Inflammatory macrophage (primary cell): ENCODE measurements at places on chromosomes 1 and 21.
A peak's percentile ranks its signal among the peaks of the same experiment; 100 is the strongest.

GRCh38 chr1:209367061-209367772 lies 216.3 kb upstream of the CAMK1G start:
- no peak for DNase-seq

DNA sequence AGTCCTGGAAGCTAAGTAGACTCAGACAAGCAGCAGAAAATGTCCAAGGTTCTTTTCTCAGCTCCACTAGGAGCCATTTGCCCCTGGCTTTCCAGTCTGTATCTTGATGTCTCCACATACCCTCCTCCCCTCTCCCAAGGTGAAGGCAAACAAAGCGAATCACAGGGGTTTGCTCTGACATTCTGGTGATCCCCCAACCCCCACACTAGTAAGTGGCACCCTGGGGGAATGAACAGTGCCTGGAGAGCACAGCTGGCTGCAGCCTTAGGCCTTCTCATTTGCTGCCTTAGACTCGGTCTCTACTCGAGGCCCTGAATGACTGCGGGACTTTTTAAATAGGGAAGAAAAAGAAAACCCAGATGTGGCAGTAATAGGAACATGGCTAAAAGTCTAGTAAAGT lies 15.3 kb downstream of the ERI3 start:
- DNase-seq: no peak

DNA sequence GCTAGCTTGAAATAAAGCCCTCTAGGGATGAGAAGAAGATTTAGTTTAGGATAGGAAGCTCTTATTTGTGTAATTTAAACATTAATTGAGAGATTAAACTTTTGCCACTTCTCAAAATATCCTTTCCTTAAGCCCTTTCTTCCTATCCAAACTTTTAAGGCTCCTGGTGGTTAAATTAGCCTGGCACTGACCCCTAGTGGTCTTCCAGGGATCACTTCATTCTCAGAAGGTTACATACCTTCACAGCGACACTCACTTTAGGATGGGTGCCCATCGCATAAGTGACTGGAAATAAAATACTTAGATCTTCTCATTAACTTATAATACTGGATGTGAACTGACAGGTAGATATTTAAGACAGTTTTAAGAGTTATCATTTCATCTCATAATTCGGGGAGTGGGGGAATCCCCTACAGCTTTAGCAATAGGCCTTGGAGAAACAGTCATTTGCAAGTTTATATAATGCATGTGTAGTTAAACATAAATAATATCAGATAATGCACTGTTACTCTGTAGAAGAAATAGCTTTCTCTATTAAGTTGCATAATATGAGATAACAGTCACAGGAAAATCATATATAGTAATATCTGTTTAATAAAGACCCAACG lies 7.4 kb downstream of the LHX9 start:
- DNase-seq: peak; percentile 64

DNA sequence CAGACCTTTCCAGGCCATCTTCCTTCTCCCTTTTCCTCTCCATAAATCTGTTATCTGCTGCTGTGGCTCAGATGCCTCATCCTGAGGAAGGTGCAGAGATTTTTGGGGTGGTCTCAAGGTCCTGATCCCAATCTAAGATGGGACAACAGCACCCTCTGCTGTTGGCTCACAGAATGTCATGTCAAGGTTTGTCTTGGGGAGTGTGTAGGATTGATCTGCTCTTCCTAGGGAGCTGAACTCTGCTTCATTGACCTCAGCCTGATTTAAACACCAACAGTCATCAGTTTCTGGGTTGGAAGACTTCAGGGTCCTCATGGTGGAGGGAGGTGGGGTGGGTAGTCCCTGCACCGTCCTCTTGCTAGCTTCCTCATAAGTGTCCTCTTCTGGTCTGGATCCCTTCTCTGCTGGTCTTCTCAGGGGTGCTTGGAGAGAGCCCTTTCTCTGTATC lies 62.8 kb upstream of the LAX1 start:
- peak; percentile 44 for DNase-seq

- peak; percentile 21 for DNase-seq
Measured at GRCh38 chr1:3695326-3696217, 43.3 kb downstream of the TP73 start.

- DNase-seq: peak; percentile 92
Measured at GRCh38 chr1:36203554-36204346, 20.5 kb upstream of the THRAP3 start.

- no peak for DNase-seq
Measured at GRCh38 chr1:85224295-85224694, 23.5 kb upstream of the SYDE2 start.

DNA sequence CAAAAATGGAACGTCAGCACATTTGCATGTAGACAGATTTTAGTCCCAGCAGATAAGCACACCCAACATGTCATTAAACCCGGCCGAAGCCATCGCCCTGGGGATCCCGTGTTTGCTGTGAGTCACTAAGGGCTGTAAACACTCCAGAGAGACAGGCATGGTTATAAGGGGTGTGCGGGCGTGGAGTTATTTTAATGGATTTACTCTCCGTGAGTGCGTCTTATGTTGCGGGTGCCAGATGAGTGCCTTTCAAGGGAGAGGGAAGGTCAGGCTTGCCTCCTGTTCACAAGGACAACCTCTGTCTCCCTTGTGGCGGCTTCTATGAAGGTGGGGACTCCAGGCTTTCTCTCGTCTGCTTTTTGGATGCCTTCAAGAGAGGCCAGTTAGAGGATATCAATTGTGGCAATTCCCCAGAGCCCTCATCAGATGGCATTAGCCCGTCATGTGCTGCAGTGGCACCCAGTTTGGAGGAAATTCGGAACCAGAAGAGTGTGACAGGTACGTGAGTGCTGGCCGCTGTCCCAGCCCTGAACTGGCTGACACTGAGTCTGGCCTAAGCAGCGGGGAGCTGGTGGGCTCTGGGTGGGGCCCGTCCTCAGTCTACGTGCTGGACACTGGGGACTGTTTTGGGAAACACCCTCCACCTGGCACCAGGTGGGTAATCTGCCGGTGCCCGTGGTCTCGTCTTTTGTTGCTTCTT lies 223.8 kb upstream of the TMEM51 start:
- no peak for DNase-seq

DNA sequence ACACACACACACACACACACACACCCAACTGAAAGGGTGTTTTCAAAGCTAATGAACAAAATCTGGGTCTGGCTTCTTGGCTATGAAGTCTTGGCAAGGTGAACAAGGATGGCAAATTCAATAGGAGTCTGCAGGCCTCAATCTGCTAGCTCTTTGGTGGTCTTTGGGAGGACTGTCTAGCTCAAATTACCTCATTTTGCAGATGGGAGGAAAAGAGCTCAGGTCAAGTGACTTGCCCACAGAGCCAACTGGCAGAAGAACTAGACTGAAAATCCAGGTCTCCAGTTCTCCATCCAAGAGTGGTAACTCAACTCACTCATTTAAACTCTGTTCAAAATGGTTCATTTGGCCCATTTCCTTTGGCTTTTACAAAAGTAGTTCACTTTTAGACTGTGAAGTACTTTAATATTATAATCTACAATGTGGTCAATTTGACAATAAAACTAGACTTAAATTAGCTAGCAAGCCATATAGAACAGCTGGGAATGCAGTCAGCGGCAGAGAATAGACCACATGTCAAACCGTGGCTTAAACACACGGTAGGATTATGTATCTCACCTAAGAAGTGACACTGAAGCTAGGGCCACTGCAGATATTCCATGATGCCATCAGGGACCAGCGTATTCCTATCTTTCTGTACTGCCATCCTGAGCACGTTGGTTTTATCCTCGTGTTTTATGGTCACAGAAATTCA lies 112.9 kb downstream of the APP start:
- DNase-seq: no peak

DNA sequence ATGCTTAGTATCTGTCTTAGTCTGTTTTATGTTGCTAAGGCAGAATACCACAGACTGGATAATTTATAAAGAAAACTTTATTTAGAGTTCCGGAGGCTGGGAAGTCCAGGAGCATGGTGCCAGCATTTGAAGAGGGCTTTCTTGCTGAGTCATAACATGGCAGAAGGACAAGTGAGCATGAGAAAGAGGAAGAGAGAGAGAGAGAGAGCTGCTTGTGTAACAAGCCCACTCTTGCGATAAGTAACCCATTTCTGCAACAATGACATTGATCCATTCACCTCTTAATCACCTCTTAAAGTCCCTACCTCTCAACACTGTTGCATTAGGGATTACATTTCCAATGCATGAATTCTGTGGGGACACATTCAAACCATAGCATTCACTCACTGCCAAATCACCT lies 11.7 kb upstream of the MYOCOS start:
- DNase-seq: peak; percentile 11

GRCh38 chr1:99438656-99439230 lies 174.5 kb downstream of the PLPPR4 start:
- DNase-seq: no peak

GRCh38 chr1:84721152-84721551 lies 30.9 kb upstream of the SSX2IP start:
- no peak for DNase-seq

- no peak for DNase-seq
Measured at GRCh38 chr1:162384601-162385279, 3.2 kb downstream of the C1orf226 start.

DNA sequence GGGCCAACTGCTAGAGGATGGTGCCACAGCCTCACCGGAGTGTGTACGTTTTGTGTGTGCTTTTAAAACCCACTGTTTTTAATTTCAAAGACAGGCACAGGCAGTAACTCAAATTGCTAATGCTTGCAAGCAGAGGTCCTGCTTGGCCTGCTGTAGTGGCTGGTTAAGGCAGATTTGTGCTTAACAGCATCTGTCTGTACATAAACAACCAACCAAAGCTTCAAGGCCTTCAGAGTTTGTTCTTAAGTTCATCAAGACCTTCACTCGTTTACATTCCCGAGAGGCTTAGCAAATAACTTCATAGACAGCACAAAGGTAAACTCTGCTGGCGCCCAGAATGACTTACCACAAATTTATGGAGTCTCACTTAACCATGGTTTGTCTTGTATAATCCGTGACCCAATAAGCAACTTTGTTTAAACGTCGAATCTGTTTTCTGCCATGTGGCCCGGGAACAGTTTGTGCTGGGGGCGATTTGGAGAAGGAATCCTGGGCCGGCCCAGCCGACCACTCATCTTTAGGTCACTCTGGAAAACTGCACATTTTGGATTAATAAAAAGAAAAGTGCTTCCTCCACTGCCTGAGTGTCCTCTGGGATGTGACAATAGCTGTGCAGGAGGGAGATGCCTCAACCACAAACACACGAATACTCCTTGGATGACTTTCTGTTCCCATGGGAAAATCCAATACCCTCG lies 58.1 kb downstream of the CAPZB start:
- DNase-seq: no peak
